ENCODE measurements at places on chromosomes 5 and 9.

- DNase-seq: no peak
Observed at GRCh38 chr9:130791303-130791894, 43.7 kb upstream of the ABL1 start.

DNA sequence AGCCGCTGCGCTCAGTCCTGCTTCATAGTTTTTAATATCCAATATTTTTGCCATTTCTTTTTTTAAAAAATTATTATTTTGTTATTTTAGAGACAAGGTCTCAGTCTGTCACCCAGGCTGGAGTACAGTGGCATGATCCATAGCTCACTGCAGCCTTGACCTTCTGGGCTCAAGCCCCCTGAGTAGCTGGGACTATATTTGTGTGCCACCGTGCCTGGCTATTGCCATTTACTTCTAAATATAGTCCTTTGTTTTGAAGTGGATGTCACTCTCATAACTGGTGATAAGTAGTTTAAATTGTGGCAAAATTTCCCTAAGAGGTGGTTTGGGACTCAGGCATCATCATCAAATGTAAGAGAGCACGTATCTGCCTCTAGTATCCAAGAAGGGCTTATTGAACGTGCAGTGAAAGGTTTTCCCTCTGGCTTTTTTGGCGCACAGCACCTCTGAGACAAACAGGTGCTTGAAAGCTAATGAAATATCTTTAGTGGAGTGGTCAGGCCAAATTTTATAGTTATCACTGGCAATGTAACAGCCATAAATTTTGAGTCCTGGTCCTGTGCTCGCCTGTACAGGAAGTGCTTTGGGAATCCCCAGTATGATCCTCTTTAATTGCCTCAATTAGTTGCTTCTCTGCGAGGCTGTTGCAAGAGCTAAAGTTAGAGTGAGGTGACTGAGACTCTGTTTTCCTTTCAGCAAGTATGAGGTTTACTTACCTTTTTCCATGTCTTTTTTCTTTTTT lies 14.8 kb downstream of the STXBP1 start:
- DNase-seq: no peak

DNA sequence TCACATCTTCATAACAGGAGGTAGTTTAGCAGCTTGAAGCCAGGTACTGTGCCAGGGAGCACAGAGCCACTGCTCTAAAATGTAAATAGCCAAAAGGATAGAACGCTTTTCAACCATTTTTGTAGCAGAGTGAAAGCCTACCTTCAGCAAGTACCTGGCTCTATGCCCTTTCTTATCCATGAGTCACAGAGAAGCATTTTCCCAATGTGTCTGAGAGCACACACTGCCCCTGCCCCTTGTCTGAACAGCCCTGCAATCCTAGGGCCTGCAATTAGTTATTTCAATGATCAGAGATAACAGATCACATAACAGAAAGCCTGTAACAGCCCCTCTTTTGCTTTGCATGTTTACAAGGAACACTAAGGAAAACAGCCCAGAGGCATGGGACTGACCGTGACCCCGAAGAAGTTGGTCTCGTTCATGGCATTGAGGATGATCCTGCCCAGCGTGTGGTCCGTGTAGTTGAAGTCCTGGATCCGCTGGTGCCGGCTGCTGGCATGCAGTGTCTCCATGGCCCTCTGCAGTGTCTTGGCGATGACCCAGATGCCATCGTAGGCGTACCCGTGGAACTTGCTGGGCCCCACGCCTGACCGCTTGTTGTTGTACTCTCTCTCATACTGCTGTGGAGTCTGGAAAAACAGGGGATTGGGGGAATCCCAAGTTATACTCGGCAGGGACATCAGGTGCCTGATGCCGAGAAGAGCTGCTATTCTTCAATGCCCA lies 198.3 kb upstream of the TBC1D2 start:
- DNase-seq: no peak

DNA sequence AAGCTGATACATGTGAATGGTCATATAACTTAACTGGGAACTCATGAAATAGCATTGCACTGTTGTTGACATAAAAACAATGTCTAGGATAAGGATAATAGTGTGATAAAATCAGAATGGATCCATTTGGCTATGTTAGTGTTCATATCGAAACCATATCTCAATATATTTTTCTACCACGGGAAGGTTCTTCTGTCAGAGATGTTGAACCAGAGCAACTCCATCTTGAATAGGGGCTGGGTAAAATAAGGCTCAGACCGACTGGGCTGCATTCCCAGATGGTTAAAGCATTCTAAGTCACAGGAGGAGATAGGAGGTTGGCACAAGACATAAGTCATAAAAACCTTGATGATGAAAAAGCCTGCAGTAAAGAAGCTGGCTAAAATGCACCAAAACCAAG lies 56.3 kb downstream of the FNIP1 start:
- no peak for DNase-seq

- no peak for DNase-seq
Observed at GRCh38 chr5:143428738-143429420, 25.4 kb upstream of the NR3C1 start.

- no peak for DNase-seq
Observed at GRCh38 chr5:81027481-81028058, 67.4 kb downstream of the RASGRF2 start.

DNA sequence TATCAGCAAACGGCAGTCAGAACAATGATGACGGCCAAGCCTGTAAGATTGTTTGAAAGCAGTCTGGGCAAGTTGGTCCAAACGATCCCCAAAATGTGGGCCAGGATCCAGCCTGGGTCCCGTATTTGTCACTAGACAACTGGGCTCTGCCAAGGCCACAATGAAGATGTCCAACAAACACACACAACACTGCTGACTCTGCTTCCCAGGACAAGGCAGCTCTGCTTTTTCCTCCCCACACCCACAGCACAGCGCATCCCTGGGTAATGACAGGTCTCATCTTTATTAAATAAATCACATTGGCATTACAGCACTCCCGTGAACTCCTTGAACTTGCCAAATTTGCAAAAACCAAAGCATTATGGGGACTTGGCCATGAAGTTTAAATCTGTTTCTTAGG lies 424.1 kb upstream of the ACTBL2 start:
- DNase-seq: peak; percentile 3

GRCh38 chr9:136587944-136588662 lies 42.3 kb upstream of the NOTCH1 start:
- no peak for DNase-seq

DNA sequence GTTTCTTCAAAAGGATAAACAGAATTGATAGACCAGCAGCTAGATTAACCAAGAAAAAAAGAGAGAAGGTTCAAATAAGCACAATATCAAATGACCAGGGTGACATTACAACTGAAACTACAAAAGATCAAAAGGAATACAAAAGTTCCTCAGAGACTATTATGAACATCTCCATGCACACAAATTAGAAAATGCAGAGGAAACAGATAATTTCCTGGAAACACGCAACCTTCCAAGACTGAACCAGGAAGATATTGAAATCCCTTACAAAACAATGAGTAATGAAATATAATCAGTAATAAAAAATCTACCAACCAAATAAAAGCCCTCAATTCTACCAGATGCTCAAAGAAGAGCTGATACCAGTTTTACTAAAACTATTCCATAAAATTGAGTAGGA lies 252.1 kb downstream of the MCTP1 start:
- DNase-seq: no peak

DNA sequence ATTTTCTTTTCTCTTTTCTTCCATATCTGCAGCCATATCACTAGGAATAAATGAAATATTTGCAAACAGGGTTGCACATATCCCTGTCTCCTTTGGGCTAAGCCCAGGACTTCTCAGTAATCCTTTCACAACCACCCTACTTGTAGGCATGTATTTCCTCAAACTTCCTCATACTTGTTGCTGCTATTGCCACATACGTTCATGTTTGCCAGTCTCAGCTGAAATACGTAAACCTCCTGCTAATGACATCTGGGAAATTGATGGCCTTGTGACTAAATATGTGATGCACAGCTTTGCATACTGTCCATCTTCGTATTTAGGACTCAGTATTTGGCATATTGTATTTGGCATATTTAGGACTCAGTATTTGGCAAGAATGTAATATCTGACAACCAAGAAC lies 224.6 kb downstream of the PLK2 start:
- DNase-seq: no peak

DNA sequence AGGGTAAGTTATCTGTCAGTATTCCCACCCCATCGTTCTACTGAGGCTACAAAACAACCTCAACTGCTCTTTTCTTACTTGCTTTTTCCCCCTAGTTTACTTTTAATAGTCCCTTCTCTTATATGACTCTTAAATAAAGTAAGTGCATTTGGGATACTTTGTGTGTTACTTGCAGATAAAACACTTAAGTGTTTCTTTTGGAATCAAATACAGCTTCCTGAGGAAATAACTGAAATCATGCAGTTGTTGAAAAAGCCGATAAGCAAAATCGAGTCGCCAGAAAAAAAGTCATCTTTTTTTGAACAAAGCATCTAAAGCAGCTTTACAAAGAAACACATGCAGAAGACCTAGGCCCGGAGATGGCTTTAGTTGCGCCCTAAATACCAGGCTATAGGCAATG lies 53.5 kb upstream of the EPB41L4A start:
- no peak for DNase-seq

DNA sequence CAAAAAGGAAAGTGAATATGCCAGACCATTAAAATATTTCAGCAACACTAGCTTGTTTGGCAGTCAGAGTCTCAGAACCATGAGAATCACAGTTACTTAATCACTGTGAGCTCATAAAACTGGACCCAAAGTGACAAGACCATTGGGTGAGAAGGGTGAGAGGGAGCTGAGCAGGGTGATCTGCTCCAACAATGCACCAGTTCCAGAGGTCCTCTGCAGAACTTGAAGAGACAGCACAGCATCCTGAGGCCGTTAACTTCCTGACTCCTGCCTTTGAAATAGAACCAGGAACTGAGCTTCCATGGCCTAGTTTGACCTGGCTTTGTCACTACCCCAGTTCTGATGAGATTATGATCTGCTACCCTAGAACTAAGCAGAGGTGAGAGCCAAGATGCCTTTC lies 57.4 kb downstream of the NFIB start:
- DNase-seq: no peak
